SK-N-SH (cell line): ENCODE measurements at places on chromosomes 7 and 10.

GRCh38 chr10:69278446-69278963, at the start of gene HK1:
TSS of gene HK1 (plus strand) at chr10:69278496.
- no peak for DNase-seq

GRCh38 chr10:106980495-106981451, 183.7 kb downstream of the SORCS1 start:
- DNase-seq = no peak

DNA sequence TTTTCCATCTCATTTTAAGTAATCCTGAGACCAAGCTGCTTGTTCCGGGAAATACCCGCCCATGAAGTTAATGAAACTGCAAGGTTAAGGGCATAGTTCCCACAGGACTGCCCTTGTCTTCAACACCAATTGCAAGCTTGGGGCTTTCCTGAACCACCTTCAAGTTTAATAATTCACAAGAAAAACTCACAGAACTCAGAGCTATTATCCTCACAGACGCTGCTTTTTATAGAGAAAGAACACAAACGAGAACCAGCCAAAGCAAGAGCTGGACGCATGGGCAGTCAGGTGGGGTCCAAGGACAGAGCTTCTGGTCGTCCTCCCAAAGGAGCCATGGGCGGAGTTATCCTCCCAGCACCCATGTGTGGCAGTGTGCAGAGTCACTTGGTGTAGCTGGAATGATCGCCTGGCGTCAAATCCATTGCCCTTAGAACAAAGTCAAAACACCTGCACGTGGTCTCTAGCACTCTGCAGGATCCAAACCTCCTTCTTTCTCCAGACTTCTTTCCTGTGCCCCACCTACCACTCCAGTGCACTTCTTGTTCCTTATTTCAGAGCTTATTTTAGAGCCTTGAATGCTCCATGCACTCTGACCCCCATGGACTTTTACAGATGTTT, 56.7 kb downstream of the SNX10 start:
- no peak for DNase-seq

GRCh38 chr7:129952653-129953560, at the start of gene UBE2H:
TSS of gene UBE2H (minus strand) at chr7:129952960. CDS start at chr7:129952555, 405 bp downstream.
- peak; percentile 100 for DNase-seq

DNA sequence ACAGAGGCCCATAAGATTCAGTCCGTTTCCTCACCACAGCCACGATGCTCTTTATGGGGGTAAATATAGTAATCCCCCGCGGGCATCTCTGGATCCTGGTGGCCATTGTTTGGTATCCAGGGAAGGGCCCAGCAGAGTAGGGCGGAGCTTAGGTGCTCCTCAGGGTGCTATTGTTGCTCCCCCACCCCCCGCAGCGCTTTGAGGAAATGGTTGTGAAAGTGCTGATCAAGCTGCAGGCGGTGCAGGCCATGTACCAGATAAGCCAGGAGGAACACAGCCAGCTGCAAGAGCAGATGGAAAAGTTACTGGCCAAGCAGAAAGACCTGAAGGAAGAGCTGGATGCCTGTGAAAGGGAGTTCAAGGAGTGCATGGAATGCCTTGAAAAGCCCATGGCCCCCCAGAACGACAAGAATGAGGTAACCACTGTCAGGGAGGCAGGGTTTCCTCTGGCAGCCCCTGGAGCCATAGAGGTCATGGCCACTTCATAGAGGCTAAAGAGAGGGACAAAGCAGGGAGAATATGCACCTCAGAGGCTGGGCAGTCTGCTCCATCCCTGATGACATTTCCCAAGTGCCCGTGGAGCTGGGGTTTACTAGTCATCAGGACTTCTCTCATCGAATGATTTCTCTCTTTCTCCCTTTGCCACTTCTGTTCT, 17.6 kb upstream of the FLNC start:
- DNase-seq = no peak

GRCh38 chr10:48538611-48539010, 66.3 kb downstream of the ARHGAP22 start:
- no peak for DNase-seq

DNA sequence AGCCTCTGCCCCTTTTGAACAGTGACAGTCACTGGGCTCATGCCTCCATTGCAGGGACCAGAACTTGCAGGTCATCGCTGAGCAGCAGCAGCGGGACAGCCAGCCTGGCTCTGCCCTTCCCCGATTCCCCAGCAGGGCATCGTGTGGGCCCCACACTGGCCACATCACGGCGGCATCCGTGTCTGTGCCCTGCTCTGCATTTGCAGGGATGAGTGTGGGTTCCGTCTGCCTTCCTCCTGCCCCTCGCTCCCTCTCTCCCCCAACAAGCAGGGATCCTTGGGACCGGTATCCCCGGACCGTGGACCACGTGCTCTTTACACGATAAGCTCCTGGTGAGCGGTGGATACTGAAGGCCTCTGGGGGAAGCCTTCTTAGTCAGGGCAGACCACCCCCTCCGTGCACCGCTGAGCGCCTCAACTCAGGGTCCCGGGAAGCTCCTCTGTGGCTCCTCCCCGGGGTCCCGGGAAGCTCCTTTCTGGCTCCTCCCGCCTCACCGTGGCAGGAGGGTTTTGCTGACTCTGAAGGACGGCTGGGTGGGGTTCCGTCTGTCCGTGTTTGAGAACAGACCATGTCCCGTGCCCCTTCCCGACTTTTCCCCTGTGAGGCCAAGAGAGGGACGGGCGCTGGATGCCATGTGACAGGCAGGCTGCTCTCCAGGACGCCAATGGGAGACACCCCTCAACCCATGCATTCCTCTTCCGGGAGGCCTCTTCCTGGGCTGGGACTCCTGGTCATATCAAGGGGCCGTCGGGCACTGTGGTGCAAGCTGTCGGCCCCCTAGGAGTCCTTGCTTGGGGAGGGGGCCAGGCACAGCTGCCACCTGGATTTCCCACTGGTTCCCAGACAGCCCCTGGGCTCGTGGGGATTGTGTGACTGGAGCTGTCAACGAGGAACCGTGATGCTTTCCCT, 23.5 kb upstream of the NKX6-2 start:
- no peak for DNase-seq

DNA sequence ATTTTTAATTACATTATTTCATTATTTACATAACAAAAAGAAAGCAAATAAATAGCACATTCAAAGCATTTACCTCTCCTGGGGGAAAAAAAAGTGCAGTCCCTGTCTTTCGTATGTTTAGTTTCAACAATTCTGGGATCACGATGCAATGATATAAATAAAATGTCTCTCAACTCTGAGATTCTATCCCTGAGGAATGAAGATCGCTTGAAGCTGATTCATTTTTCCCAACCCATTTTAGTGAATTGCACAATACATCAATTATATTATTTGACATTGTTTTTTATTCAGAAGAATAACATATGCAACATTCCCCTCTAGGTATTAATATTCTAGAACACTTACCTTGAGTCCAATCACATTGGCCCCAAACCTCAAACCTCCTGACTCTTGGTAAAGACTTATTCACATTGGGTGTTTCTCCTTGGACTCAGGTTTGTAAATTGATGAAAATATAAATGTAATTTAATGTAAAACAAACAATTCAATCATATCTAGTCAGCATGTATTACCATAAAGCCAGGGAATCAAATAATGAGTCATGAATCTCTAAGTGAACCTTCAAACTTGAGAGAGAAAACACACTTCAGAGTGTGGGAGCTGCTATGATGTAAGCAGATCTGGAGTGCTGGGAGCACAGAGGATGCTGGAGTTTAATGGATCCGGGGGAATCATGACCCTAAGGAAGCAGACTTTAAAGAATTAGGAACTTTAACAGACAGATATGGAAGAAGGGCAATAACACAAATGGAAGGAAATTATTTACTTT, 5.3 kb upstream of the SCIN start:
- no peak for DNase-seq

DNA sequence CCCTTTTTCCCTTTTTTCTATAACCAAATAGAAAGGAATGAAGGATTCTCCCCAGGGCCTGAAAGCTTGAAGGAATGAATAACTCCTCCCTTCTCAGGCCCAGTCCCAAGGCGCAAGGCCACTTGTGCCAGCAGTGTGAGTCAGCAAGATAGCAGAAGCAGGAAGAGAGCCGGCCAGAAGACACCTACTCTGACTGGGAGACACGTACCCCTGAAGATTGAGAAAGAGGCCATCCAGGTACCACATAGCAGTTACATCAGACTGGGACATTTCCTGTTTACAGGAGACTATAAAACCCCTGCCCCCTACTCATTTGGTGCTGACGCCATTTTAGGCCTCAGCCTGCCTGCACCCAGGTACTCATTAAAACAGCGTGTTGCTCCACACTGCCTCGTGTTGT, 65.5 kb downstream of the LRRC17 start:
- DNase-seq = no peak

GRCh38 chr10:48255722-48256121, 18.8 kb downstream of the FRMPD2 start:
- DNase-seq = no peak

DNA sequence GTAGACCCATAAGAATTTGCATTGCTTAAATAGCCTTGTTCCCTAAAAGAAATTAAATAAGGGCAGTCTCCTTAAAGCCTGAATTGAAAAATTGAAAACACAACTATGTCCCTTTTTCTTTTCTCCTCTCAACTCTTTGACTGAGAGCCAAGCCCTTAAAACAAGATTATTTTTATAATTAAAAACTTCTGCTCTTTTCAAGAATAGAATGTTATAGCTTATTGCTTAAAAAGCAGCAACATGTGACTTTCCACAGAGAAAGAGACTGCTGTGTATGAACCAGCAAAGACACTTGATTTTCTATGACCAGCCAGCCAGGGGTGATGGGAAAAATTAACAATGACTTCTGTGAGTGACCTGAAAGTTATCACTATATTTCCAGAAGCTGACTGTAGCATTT, 295.2 kb upstream of the CELF2 start:
- no peak for DNase-seq

- no peak for DNase-seq
Observed at GRCh38 chr7:41328544-41328943, 374.3 kb downstream of the INHBA start.

DNA sequence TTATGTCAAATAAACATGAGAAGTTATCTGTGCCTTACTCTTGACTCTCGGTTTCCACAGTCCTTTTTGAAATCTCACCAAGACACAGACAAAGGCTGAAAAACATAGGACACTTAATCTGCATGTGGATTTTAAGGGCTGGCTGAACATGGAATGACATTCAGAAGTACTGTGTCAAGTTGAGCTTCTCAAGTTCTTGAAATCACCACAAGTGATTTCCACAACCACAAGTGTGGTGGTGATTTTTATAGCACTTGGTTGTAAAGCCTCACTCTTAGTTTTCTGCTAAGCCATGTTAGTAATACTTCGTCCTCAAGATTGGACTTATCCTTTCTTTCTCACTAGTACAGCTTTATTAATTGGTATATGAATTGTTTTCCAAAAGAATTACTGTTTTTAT, 29.6 kb downstream of the FOXP2 start:
- DNase-seq = no peak

DNA sequence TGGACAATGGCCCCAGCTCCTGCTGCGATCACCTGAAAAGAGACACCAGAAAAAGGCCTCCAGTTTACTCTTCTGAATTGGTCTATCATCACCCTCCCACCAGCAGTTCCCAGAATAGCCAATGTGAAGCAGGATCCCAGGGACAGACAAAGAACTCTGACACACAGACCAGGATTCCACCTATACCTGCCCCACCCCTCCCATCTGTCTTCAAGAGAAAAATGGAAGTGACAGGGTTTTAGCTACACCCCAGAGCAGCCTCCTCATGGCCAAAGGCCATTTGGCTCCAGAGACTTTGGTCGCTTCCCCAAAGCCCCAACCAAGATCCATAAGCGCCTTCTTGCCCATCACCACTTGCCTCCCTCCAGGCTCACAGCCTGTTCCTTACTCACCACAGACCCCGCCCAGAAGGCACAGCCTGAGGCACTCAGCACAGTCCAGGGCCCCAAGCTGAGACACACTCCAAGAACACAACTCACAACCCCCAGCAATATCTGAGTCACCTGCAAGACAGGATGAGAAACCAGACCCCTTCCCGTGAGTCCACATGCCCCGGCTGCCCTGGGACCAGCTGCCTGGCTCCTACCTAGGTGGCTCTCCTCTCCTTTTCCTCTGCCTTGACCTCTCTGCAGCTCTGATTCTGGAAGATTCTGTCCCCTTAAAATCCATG, 6.5 kb downstream of the TMEM176B start:
- DNase-seq = peak; percentile 8

GRCh38 chr10:86753051-86753450, 3.4 kb upstream of the BMPR1A start:
- no peak for DNase-seq

DNA sequence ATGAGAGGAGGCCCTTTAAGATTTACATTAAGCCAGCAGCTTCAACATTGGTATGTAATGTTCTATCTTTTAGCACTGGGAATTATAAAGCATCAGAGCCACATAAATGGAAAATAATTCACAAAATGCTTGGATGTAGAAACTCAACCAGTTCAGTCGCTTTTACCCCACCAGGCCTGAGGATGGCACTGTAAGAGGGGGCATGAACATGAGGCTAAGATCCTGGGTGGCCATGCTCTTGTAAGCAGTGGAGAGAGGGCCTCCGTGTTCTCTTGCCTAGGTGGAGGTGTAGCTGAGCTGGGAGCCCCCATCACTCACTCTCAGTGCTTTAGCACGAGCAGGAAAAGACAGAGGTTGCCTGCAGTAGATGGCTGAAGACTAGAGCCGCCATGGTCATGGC, 238.8 kb downstream of the FANK1 start:
- DNase-seq = no peak

- no peak for DNase-seq
Observed at GRCh38 chr7:115600207-115600606, 430.4 kb downstream of the TFEC start.

- peak; percentile 88 for DNase-seq
Observed at GRCh38 chr7:120988591-120989256, at the start of gene CPED1. TSS of gene CPED1 (plus strand) at chr7:120988711. CDS start at chr7:120989622, 911 bp downstream.

DNA sequence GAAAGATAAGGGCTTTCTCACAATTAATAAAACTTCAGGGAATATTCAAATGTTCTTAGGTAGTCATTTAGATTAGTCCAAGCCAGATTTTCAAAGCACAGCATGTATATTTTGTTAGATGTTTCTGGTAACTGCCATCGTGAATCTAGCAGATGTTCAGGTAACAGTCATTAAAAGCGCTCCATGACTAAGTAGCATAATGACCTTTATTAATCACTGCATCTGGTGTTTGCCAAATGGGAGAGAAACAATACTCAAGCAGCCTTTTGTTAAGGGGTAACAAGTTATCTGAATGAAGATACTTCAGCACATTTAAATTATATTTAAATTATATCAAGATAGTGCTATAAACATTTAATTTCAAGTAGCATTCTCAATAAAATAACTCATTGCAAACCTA, 47.5 kb downstream of the USP6NL start:
- no peak for DNase-seq

DNA sequence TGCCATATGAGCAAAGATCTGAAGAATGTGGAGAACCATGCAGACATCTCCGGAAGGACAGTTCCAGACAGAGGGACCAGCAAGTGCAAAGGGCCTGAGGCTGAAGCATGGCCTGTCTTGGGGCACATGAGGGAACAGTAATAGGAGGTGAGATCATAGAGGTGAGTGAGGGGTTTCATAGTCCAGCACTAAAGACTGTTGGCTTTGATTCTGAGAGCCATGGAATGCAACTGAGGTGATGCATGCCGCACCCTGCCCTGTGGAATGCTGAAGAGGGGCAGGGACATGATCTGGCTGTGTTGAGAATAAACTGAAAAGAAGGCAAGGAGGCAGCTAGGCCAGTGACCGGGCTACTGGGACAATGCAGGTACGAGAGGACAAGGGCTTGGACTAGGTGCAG, 253.1 kb upstream of the KLF14 start:
- DNase-seq = no peak

- no peak for DNase-seq
Observed at GRCh38 chr10:77965294-77965693, 38.7 kb upstream of the DLG5 start.
